ENCODE measurements at places on chromosomes 11 and 22.

GRCh38 chr11:64685536-64685935 is 37.5 kb downstream of the NRXN2 start:
- no peak for DNase-seq

- no peak for DNase-seq
Observed at GRCh38 chr11:30538251-30538650, 47.9 kb downstream of the MPPED2 start.

GRCh38 chr11:86704710-86705109 is 32.3 kb upstream of the ME3 start:
- DNase-seq, result no peak

GRCh38 chr11:17012712-17013547 is 1.3 kb downstream of the PLEKHA7 start:
- DNase-seq, result no peak

DNA sequence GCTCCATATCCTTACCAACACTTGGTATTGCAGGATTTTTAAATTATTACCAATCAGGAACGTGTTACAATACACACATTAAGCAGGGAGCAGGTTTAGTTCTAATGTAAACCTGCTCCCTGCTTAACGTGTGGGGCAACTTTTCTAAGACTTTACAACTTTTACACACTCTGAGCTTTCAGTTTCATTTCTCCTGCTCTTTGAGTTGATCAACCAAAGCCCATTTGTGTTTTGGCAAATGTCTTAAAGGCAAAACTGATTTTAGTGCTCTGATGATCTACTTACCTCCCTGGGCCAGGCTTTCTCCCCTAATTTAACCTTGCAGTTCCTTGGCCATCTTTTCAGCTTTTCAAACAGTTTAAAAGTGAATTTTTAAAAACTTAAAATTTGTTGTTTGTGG is 70.9 kb downstream of the ZBTB44 start:
- no peak for DNase-seq

DNA sequence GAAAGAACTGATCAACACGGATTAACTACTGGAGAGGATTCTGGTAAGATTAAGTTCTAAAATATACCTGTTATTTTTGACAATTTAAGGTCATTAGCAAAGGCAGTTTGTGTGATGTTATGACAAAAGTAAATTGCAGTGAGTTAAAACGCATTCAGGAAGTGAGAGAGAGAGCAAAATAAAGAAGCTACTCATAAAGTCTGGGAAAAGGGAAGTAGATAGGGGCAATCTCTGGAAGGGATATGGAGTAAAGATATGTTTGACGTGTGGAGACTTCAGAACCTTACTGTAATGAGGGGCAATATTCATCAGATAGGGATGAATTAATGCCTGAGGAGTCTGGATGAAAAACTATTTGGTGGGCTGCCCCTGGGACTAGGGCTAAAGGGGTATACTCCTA is 16.8 kb downstream of the OR56B4 start:
- no peak for DNase-seq

DNA sequence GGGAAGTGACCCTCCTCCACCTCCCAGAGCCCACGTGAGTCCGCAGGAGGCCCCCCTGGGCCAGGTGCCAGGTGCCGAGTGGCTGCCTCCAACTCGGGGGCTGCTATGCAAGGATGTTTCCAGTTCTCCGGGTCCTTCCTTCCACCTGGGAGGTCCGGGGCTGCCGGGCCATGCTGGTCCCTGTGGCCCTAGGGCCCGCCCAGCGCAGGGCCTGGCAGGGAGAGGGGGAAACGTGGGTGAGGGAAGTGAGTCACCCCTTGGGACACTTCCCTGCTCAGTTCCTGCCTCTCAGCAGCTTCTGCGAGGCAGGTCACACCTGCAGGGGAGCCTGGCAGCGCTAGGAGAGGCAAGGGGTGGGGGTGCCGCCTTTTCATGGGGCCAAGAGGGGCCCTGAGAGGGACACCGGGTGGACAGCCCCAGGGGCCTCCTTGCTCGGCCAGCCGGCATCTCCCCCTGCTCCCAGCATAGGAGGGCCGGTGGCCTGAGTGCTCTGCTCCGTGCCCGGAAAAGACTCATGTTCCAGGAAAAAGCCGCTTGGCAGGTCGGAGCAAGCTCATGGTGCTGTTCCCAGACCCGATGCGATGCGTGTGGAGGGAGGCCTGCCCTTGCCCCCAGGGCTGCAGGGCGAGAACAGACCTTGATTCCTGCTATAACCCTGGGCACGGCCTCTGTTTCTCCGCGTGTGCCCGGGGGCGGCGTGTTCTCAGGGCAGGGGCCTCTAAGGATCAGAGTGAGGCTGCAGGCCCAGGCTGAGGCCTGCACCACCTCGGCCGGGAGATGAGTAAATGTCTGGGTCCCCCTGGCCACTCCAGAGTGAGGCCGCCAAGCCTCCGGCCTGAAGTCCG is 30.3 kb upstream of the WNT7B start:
- no peak for DNase-seq

DNA sequence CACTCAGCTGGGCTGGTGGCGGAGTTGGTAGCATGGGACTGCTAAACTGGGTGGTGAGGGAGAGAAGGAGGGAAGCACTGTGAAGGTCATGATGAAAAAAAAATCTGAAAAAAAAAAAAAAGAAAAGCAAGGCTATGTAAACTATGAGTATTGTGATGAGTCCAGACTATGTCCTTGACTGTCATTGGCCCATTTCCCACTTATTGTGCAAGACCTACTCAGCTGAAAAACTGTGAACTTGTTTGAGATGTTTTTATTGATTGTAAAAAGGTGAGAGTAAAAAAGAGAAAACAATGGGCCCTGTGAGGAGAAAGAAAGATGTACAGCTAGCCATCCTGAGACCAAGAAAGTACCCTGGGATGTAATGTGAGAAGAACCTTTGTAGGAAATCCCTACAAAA is 798.4 kb upstream of the TENM4 start:
- no peak for DNase-seq

DNA sequence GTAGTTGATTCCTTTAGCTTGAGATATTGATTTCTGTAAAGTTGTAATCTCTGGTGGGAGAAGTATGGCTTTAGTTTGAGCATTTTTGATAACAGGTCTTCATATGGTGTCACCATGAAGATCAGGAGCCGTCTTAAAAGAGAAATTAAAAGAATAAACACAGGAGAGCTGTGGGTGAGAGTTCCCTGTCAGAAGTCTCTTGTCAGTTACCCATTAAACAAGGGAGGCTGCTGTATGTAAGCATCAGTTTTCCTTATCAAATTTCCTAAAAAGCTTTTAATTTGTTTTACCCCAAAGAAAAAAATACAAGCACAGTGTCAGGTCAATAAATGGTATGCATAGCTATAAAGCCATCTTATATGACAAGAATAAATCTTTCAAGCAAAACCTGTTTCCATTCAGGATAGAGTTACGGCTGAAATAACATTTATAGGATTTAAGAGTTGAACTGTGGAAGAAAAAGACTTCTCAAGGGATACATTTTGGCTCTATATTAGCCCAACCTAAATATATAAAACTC is 767.5 kb downstream of the JRKL start:
- no peak for DNase-seq
